Stimulated activated CD4-positive, alpha-beta T cell treated with anti-CD3 and anti-CD28 coated beads, TNF-alpha, amount 100 ng/mL, for 4 hours (primary cell): ENCODE measurements at places on chromosomes 6 and 20.

DNA sequence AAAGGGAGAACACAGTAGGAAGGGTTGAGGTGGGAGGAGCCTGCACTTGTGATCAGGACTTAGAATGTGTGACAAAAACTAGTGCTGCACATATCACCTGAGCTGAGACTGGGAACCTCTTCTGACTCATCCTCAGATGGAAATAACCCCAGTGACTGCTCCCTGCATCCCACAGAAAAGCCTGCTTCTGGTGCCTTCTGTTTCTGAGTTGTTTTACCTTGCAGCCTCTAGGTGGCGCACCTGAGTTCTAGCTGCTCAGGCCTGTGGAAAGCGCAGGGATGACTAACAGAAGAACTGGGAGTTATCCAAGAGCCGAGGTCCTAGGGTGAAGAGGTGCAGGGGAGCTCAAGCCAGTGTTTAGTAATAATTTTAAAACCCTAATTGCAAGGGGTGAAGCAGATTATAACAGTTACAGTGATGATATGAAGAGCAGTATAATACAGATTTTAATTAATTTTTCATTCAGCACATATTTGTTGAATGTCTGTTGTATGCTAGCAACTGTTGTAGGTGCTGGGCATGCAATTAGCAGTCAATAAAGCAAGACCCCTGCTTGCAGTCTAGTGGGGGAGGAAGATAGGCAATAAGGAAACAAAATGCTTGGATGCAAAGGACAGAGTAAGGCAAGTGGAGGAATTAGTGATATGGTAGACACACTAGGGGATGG lies 302.5 kb downstream of the DHX35 start:
- no peak for DNase-seq

GRCh38 chr6:150001295-150002008 lies 23.9 kb downstream of the RAET1L start:
- DNase-seq = no peak

DNA sequence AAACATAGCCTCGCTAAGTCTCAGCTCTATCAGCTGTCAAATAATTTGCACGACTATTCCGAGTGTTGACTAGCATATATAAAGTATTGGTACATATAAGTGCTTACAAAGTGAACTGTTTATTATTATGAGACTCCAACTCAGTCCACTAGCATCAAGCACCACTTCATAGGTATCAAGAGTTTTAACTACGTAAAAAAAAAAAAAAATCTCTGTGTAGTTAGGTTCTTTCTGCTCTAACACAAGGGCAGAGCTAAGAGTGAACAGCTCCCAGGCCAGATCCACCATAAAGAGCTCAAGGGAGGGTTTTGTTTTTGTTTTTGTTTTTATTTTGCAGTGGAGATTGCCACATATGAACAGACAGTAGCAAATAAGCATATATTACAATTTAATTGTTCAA lies 309.8 kb upstream of the SGK1 start:
- no peak for DNase-seq

GRCh38 chr6:25640446-25640845 lies 11.6 kb upstream of the SCGN start:
- no peak for DNase-seq

DNA sequence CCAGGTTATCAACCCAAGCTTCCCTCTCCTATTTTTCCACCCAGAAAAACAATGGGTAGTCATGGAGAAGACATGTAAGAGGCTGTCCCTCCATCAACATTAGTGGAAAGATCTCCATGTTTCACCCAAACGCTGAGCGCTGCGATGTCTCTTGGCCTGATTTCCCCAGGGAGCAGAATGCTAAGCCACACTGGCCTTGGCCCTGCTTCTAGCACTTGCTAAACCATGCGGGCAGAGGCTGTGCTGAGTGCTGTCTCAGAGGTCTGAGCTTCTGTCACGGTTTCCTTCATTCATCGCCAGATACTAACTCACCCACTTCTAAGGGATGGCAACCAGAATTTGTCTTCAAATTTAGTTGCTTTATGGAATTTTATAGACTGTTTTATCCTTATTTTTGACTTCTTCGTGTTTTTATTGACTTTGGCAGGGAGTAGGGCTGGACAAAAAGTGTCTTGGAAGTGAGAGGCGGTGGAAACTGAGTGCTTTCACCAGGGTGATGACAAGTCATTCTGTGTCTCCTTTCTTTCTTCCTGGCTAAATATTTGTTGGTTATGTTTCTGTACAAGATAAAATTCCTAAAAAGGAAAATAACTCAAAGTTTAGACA lies 181.4 kb upstream of the UST start:
- no peak for DNase-seq

DNA sequence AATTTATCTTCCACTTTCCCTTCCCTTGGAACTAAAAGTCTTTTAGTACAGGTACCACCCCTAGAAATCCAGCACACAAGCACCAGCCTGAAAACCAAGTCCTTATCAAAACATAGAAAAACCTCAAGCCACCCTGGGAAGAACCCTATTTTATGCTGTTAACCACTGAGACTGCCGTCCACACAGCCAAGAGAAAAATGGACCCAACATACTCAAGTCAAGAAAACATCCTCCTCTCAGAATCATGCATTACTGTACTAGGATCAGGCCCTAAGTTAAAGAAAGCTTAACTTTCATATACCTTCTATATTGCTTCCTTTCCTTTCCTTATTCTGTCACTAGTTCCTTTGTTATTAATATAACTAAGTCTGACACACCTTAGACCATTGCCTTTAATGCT lies 16.9 kb upstream of the GOPC start:
- no peak for DNase-seq

GRCh38 chr6:71290611-71291010 lies 2.0 kb downstream of the OGFRL1 start:
- no peak for DNase-seq

DNA sequence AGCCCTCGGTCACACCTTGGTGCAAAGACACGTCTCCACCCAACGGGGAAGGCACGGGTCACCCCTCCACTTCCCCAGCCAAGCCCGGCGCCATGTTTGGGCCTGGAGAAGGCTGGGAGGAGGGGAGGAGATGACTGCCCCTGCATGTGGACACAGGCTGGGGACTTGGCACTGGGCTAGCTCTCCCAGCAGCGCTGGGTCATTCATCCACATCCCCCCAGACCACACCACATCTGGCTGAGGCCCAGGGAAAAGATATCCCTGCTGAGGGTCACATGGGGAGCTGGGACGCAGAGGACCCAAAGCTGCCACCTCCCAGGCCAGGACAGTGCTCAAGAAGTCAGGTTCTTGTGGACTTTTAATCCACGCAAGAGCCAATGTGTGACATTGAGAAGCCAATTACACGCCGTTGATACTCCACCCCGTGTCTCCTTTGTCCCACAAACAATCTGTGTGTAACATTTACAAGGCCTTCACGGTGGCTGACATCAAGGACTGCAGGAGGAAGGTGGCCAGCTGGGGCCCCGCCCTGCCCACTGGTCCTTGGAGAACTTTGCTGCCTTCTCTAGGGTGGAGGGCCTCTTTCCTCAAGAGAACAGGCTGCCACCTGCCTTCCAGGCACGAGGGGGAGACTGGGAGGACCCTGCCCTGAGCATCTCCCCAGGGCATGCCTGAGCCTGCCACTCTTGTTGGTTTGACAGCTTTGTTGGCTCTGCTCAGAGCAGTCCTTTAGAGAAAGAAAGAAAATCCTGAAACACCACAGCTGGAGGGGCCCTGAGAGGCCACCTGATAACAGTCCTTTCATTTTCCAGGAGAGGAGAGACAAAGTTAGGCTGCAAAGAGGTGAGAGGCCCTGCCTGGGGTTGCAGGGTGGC lies 5.3 kb upstream of the IP6K3 start:
- no peak for DNase-seq

- DNase-seq = no peak
Observed at GRCh38 chr6:90305800-90306448, 9.3 kb upstream of the BACH2 start.

- no peak for DNase-seq
Observed at GRCh38 chr6:110649704-110650103, 165.6 kb downstream of the CDK19 start.

DNA sequence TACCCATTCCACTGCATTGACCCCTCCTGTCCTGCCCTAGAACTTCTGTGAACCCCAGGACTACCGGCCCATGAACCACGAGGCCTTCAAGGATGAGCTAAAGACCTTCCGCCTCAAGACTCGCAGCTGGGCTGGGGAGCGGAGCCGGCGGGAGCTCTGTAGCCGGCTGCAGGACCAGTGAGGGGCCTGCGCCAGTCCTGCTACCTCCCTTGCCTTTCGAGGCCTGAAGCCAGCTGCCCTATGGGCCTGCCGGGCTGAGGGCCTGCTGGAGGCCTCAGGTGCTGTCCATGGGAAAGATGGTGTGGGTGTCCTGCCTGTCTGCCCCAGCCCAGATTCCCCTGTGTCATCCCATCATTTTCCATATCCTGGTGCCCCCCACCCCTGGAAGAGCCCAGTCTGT lies 8.7 kb downstream of the CDC25B start:
- no peak for DNase-seq

GRCh38 chr20:33672426-33673113 lies 1.7 kb downstream of the NECAB3 start:
- no peak for DNase-seq

DNA sequence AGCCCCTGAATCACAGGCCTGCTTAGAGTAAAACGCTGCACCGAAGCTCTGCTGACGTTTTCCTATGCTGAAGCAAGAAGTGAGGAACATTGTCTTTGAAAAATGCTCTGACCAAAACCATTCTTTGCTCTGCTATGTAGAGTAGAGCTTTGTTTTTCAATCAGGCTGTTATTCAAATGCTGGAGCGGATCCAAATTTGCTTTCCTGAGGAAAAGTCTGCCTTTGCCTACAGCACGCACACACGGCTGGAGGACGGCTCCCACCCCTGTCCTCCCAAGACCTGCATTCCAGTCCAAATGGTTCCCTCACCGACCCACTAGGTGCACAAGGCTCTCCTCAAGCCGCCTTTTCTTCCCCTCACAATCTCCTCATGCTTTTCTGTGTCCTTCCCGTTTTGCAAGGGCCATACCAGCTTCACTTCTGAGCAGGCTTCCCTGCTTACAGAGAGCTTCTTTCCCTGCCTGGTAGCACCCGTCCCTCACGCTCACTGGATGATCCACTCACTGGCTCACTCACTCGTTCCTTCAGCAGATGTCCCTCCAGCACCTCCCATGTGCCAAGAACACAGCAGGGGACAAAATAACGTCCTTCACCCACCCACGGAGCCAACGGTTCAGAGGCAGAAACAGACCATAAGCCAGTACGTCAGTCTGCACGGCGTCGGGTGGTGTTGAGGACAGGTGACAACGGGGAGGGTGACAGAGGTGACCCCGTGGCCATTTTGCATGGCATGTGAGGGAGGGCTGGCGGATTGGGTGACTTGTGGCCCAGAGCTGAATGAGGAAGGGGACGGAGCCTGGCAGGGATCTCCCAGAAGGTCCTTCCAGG lies 137.9 kb upstream of the NEDD9 start:
- no peak for DNase-seq

DNA sequence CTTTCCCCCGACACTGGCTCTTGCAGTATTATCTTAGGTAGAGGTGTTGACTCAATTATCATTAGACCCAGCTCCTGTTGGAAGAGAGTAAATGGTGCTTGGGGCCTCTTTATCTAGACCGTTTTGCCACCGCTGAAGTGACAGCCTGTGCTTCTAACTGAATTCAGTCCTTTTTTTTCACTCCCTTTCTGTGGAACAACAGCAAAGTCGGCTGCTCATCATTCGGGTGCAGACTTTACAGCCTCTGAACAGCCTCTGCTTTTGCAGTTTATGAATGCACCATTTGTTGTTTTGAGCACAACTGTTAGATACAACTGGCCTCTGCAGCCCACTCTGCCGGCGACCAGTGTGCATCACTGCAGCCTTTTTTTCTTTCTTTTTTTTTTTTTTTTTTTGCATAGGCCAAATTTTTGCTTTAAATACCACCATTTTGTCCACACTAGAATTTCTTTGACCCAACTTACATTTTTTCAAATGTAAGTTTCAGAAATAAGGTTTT lies 35.8 kb downstream of the RREB1 start:
- DNase-seq = no peak

DNA sequence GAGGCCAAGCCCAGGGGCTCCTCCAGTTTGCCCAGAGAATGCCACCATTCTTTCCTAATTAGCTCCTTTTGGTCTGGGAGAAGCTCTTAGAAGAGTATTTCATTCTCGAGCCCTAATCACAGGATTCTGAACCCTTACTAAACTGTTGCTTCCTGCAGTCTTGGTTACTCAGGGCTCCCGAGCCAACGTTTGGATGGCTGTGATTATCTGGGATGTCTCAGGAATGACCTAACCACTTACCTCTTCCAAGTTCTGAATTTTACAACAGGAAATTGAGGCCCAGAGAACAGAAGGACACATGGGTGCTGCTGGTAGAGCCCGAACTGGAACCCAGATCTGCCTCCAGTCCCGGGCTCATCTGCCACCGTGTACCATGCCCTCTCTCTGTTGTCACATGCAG lies 22.2 kb upstream of the PNPLA1 start:
- no peak for DNase-seq

- no peak for DNase-seq
Observed at GRCh38 chr20:24836661-24837299, 112.3 kb upstream of the CST7 start.

DNA sequence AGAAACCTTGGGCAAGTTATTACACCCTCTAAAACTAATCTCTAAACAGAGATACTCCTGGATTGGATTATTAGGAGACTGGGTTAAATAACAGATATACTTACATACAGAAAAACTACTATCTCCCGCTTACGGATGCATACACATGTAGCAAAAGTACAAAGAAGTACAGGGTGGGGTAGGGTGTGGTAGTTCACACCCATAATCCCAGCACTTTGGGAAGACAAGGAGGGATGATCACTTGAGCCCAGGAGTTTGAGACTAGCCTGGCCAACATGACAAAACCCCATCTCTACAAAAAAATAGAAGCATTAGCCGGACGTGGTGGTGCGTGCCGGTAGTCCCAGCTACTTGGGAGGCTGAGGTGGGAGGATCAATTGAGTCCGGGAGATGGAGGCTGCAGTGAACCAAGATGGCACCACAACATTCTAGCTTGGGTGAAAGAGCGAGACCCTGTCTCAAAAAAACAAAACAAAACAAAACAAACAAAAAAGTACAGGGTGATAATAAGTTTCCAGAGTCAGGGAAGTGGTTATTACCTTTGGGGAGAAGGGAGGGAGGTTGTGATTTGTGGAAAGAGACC lies 8.1 kb downstream of the PIM1 start:
- no peak for DNase-seq

GRCh38 chr20:39268981-39269461 lies 306.9 kb downstream of the DHX35 start:
- no peak for DNase-seq

DNA sequence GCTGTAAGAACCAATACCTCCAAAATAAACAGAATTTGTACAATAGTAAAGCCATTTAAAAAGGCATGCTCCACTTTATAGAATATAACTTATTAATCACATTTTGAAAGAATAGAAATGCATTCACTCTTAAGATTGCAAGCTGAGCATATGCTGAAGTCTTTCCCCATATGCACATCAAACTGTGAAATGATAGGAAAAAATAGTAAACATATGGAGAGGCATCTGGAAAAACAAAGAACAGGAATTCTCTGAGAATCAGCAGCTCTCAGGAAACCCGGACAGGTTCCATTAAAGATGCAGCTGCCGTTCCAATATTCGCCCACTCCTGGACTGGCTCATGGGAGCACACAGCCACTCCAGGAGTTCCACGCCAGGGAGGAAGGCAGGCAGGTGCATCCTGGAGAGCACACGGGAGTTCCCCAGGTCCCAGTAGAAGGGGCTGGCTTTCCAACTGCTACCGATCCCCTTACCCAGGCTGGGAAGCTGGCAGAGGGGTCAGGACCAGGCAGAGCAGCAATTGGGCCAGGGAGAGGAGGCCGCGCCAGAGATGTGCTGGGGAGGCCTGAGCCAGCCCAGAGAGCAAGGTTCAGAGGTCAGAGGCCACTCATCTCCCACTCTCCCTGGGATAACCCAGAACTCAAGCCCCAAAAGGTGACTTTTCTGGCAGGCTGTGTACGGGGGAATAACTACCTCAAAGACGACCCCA lies 111.1 kb downstream of the DLL1 start:
- no peak for DNase-seq

GRCh38 chr20:23164176-23164601 lies 78.1 kb upstream of the CD93 start:
- DNase-seq = no peak
